ENCODE measurements at places on chromosomes 3 and 15.

GRCh38 chr3:111333642-111334041 is 208.4 kb upstream of the CD96 start:
- no peak for DNase-seq

DNA sequence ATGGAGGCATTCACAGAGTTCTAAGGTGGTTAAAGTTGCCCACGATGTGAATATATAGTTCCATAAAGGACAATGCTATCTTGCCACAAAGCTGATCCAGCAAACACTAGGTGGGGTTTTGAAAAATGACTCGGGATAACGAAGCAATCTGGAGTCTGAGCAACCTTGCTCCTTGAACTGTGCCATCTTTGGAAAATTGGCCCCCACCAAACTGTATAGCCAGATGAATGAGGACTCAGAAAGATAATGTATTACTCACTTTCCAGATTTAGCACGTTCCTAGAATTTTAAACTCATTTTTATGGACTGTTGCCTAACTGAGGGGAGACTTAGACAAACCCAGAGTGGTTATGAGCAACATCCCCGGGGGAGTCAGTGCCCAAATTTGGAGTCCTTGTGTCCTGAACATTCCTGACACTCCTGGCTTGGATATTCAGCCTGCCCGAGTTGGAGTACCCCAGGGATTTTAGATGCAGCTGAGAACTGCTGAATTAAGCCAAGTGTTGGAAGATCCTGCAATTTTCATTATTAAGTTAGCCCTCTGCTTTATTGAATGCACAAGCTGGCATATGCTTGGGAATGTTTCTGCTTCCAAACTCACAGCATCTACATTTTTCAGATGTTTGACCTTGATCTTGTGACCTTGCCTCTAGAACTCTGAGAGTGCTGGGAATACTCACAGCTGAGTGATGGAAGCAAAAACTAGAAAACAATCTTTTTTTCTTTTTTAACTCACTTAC is 8.8 kb upstream of the MAGI1 start:
- DNase-seq = no peak

DNA sequence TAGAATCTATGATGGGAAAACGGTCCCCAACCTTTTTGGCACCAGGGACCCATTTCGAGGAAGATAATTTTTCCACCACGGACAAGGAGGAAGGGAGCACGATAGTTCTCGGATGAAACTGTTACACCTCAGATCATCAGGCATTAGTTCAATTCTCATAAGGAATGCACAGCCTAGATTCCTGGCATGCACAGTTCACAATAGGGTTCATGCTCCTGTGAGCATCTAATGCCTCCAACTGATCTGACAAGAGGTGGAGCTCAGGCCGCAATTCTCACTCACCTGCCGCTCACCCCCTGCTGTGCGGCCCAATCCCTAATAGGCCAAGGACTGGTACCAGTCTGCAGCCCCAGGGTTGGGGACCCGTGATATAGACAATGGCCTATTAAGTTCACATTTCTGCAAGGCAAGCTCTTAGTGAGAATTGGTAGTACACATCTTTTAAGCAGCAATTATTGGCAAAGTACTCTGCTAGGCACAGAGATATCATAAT is 26.5 kb downstream of the CD200R1 start:
- no peak for DNase-seq

DNA sequence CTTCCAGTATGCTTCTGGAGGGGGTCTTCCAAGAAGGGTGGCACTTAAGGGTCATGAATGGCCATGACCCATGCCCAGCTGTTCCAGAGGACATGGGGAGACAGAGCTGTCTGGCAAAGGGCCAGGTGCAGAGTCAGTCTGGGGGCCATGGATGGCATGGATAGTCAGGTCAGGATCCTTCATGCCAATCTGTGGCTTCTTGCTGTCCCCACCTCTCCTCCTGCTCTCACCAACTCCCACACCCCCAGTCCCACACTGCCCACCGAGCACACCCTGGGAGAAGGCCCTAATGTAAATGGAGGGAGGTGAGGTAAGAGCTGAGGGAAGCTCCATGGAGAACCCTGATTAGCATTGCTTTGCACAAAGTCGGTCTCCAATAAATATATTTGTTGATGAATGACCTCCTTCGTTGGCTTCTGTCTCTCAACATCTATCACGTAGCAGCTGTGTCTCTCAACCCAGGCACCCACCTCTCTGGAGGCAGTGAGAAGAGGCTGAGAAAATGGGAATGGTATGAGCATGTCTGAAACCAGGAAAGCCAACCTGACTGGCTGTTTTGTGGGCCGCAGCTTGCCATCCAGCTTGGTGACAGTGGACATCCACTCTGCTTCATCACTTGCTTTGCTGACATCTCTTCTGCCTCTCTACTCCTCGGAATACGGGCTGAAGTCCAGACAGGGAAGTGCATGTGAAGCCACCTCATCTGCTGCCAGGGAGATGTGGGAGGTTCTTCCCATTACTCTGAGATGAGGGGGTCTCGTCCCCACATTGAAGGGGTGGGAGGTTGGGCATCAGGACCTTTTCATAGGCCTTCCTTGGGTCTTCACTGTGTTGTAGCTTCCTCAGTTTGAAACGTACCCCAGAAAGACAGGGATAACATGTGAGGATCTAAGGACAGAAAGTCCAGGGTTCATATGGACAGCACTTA is 37.7 kb upstream of the RAB6B start:
- DNase-seq = no peak

DNA sequence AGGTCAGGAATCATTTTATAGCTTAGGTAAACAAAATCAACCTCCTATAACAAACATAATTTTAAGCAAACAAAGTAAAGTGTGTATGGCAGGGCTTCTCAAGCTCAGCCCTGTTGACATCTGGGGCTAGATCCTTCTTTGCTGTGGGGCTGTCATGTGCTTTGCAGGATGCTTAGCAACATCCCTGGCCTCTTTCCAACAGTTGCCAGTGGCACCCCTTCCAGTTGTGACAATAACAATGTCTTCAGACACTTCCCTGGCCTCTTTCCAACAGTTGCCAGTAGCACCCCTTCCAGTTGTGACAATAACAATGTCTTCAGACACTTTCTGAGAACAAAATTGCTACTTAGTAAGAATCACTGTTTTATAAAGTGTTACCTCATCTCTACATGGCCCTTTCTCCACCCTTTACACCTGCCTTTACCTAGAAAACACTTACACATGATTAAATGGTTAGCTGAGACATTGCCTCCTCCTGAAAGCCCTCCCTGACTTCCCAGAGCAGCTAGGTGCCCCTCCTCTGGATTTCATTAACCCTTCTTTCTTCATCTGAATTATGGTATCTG is 194.0 kb upstream of the LMCD1 start:
- DNase-seq = no peak

DNA sequence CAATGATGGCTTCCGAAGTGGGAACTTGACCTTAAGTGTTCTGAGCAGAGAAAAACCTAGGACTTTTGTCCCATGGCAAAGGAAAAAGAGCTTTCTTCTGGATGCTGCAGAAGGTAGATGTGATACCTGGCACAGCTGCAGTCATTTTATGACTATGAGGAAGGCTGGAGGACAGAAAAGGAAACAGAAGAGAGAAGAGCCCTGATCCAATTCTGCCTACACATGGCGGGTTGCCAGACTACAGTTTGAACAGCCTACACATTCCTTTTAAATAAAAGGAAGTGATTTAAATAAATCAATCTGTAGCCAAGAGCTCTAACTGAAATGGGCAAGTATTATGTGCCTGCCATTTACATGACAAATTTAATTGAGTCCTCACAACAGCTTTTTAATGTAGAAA is 43.6 kb upstream of the CHRNB4 start:
- DNase-seq = no peak

GRCh38 chr3:114411811-114412803 is 118.3 kb downstream of the TIGIT start:
- no peak for DNase-seq

Data from Karpas-422 (cell line).